Stimulated activated CD4-positive, alpha-beta T cell treated with anti-CD3 and anti-CD28 coated beads, Interleukin-15, amount 100 ng/mL, for 1 hour (primary cell): ENCODE measurements at places on chromosomes 3 and 15.

DNA sequence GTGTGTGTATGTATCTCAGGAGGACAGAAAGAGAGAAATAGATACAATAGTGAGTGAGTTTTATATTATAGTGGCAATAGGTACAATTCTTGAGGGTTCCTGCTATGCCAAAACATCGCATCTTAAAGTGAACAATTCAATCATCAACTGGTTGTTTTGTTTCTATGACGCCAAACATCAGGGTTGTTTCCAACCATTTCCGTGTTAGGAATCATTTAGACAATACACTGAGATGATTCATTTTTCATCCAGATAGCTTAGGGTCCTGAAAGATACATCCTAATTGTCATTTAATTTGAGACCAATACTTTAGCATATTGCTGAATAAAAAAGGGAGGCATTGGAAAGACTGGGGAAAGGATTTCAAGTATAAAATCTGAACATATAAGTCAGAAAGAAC, 472.2 kb downstream of the MCTP2 start:
- no peak for DNase-seq

DNA sequence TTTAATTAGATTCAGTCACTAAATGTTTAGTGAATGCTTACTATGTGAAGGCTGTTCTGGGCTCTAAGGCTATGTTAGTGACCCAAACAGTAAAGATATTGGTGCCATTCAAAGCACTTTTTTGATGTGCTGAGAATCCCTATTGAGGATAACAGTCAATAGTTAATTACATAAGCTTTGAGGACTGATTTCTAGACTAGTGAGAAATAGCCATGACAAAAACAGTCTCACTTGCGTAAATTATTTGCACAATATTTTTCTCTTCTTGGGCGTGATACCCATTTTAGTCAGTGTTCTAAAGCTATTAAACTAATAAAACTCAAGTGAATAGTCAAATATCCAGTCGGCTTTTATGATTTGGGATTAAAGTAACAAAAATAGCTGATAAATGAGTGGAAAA, 74.6 kb downstream of the UBE2E2 start:
- DNase-seq: no peak

DNA sequence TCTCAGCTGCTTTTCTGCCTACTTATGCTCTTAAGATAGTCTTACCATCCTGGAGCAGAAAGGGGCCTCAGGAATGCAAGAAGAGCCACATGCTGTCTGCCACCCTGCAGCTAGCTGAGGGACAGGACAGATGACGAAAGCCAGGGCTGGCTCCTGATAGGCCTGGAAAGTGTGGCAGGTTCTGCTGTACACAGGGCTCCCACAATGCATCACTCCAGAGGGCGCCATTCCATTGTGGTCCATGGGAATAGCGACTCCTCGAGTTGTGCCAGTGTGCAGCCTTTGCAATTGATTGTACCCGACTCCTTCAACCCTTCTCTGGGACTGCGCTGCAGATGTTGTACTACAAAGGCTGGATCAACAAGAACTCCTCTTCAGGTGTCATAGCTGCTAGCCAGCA, 11.2 kb downstream of the ACAN start:
- no peak for DNase-seq

DNA sequence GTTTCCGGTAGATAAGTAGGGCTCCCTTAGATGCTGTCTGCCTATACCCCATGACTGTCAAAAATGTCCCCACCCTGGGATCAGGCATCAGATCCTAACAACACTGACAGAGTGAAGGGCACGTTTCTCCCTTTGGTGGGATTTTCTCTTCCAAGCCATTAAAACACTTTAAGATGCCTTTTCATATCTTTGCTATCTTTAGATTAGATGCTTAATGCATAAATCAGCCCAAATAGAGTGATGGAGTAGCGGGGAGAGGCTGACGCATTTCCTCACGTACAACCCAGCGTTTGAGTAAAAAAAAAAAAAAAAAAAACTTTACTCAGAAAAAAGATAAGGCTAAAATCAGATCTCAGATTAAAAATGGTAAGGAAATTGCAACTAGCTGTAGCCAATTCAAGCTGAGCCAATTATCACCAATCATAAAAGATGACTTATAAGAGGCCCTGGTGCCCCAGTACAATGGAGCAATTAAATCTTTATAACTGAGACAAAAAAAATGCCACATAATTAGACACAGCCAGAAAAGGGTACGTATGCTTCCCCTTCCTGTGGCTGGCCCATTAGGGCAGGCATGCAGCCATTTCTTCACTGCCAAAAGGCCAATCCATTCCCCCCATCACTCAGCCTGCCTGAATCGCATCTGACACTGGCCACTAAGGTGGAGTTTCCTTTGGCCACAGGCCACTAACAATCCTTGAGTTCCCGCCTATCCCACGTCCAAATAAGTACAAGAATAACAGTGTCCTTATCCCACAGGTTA, 45.0 kb downstream of the RFTN1 start:
- DNase-seq: no peak

GRCh38 chr3:184145111-184145524, 10.0 kb downstream of the EIF2B5 start:
- no peak for DNase-seq

DNA sequence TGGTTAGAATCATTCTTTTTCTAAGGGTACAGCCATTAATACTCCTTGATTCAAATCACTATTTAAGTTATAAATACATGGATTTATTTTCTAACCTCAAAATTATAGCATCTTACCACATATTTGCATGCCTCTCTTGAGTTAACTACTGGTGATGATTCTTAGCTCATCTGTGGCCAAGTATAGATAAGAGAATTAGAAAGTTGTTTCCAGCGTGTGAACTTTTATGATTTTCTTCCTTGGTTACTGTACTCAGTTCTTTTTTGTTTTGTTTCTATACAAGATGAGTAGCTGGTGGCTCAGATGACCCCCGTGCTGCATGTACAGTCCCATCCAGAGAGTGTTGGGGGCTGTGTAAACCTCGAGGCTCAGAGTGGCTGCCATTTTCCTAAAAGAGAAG, 124.6 kb downstream of the IGF1R start:
- no peak for DNase-seq

DNA sequence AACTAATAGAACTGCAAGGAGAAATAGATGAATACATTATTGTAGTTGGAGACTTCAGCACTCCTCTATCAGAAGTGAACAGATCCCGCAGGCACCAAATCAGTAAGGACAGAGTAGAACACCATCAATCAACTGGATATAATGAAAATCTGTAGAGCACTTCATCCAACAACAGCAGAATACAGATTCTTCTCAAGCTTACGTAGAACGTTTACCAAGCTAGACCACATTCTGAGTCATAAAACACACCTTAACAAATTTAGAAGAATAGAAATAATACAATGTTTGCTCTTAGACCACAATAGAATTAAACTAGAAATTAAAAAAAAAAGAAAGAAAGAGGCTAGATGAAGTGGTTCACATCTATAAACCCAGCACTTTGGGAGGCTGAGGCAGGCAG, 70.7 kb upstream of the NEDD4 start:
- no peak for DNase-seq

GRCh38 chr3:30613133-30613825, 6.9 kb downstream of the TGFBR2 start:
- DNase-seq: no peak

- DNase-seq: no peak
These were observed 128.0 kb downstream of the LRIG1 start for GRCh38 chr3:66372681-66373350.

- DNase-seq: no peak
These were observed 23.5 kb downstream of the EXOG start for GRCh38 chr3:38519651-38520050.

- DNase-seq: no peak
These were observed 4.8 kb downstream of the LYSMD2 start for GRCh38 chr15:51732646-51733045.

- peak; percentile 8 for DNase-seq
These were observed 104.9 kb upstream of the ASB14 start for GRCh38 chr3:57397175-57398026.

GRCh38 chr15:98583771-98584430, 64.4 kb upstream of the IGF1R start:
- no peak for DNase-seq
